OCI-M1 (cell line): ENCODE measurements at places on chromosomes 11 and 22.
A peak's percentile ranks its signal among the peaks of the same experiment; 100 is the strongest.

GRCh38 chr11:61075891-61076290 lies 26.4 kb upstream of the CD5 start:
- DNase-seq = no peak

DNA sequence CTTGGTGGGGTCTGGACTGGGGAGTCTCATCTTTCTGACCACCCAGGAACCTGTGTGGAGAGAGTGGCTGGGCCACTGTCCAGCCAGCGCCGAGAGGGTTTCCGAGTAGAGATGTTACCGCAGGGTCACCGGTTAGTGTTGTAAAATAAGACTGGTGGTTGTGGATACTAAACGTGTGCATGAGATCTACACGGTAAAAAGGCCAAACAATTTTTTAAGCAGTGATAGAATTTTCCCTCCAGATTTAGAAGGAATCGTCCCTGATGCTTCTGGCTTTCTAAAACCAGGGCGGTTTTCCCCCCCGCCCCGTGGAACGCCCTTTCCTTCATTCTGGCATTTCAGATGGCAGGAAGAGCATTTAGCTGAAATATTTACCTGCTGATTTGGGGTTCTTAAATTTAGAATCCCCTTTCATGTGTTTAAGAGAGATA lies 72.6 kb upstream of the PPARA start:
- DNase-seq = no peak

- no peak for DNase-seq
Measured at GRCh38 chr11:111905411-111905810, 6.2 kb downstream of the CRYAB start.

DNA sequence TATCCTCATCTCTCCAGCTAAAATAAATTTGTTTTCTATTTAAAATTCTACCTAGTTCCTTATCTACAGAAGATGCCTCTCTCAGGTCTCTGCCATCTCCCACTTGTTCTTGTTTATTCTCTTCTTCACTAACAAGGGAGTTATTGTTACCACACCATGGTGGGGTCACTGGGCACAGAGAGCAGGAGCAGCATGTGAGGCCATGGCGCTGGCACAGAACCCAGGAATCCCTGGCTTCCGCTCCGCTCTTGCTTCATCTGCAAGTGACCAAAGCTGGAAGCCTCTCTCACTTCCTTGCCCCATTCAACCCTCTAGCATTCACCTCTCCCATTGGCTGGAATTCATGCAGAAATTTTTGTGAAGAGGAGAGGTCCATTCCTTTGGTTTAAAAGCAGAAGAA lies 190.7 kb upstream of the NCAM1 start:
- no peak for DNase-seq

- DNase-seq = peak; percentile 99
Measured at GRCh38 chr11:72813740-72814285, 398 bp upstream of the ATG16L2 start.
